Lung microvascular endothelial cell (primary cell): ENCODE measurements at places on chromosomes 1 and 21. TPM values are rescaled to one million over a fixed set of nuclear protein-coding genes. Genes with fewer than 3 reads are reported as not detected.

- DNase-seq, result no peak
These were observed 5.2 kb downstream of the NCF2 start for GRCh38 chr1:183585038-183585437.

- DNase-seq, result no peak
These were observed 99.0 kb upstream of the KIF26B start for GRCh38 chr1:245055752-245056151.

GRCh38 chr1:79594121-79594698 is 587.7 kb upstream of the ADGRL4 start:
- no peak for DNase-seq

GRCh38 chr1:202572867-202573266 is 137.4 kb downstream of the SYT2 start:
- no peak for DNase-seq

- DNase-seq, result no peak
These were observed 28.7 kb downstream of the RIMS3 start for GRCh38 chr1:40636777-40637176.

Gene KCNN3
- 0.87 and 0.99 TPM in 2 replicates for total RNA-seq

DNA sequence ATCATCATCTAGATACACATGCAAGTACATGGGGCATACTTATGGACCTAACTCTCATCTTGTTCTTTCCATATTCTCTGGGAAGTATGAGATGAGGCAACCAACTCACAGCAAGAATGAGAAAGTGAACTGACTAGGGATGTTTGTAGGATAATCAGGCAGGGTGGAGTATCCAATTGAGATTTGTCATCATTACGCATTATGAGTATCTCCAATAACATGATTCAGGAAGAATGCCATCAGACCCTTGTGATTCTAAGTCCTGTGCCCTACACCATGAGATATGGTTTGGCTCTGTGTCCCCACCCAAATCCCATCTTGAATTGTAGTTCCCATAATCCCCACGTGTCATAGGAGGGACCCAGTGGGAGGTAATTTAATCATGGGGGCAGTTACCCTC is 154.0 kb downstream of the SLC30A10 start:
- DNase-seq, result no peak

DNA sequence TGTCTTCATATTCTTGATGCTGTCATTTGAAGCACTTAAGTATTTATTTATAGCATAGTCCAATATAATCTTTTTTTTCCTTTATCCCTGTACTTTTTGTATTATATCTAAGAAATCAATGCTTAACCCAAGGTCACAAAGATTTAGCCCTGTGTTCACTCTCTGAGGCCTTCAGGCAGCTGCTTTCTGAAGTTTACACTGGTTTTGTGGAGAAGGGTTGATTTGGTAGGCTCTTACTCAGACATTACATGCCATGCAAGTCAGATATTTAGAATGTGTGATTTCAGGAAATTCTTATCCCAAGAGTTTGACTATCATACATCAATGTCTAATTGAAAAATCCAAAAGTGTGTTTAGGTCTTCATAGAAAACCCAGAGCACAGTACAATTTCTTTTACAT is 56.3 kb downstream of the PALMD start:
- DNase-seq, result peak; percentile 25

Gene PLPP3
- 21.1 and 58.1 TPM in 2 replicates for total RNA-seq

GRCh38 chr1:99728494-99729235 is 37.8 kb downstream of the FRRS1 start:
- peak; percentile 45 for DNase-seq

Gene ROR1
- total RNA-seq, result under 0.01 and 0.44 TPM in 2 replicates

DNA sequence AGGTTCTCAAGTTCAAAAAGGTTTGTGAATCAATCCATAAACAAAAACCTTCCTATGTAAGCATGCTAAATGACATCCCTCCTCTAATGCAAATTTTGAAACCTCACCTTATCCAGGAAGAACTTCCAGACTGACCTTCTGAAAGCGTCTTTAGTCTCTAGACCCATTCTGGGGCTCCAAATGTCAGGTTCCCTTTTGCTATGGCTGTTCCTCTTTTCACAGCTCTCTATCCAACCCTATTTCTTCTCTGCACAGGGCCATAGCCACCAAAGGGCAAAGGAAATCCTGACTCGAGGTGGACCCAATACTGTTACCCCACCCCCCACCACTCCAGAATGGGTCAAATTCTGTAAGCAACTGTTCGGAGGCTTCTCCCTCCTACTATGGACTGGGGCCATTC is 3.4 kb downstream of the ATP1A4 start:
- DNase-seq, result no peak

Gene PAPPA2
- total RNA-seq, result under 0.01 and 0.22 TPM in 2 replicates

DNA sequence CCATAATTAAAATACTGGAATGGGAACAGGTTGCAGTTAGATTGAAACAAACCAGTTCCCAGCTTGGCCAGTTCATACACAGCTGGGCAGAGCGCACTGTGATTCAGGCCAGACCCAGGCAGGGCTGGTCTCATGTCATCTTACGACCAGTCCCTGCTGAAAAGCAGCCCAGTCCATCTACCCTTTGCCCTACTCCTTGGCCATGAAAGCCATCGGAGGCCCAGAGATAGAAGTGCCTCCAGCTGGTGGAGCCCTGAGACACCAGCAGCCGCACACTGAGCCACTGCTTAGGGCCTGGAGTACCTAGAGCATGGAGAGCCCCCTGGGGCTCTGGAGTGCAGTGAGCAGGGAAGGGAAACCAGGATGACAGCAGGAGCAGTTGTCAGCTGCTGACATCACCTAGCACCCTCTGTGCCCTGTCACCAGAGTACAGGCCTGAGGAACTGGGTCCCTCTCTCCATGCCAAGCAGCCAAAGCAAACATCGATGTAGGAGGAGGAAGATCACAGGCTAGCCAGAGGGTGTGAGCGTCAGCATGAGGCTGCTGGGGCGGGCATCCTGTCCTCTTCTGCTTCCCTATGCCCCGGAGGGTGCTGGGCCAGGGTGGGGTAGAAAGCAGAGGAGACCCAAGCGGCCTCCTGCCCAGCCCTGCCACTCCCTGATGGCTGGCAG is 34.2 kb upstream of the TMEM125 start:
- no peak for DNase-seq

GRCh38 chr1:180627411-180627810 is 4.4 kb upstream of the XPR1 start:
- DNase-seq, result no peak

Gene S100A12
- total RNA-seq, result not detected in 2 replicates

- no peak for DNase-seq
These were observed 125.5 kb downstream of the PGBD5 start for GRCh38 chr1:230300322-230301301.

GRCh38 chr1:59171788-59172187 is 125.1 kb upstream of the FGGY start:
- no peak for DNase-seq

DNA sequence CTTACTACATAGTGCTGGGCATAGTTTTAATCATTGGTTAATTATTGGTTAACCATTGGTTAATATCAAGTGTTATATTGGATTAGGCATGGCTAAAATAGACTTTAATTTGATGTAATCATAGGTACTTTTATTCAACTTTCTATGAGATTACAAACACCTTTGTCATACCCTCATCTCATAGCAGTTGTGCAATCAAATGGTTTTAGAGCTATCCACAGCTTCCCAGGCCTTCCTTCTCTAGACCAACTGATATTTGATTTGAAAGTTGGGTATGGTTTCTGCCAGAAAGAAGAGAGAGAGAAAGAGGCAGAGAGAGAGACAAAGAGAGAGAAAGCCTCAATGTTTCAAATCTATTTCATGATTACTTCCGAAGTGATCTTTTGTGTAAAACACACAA is 9.6 kb upstream of the RGS1 start:
- no peak for DNase-seq

Gene RBM11
- total RNA-seq, result under 0.01 TPM in 1 of 2 replicates, not detected in the other

DNA sequence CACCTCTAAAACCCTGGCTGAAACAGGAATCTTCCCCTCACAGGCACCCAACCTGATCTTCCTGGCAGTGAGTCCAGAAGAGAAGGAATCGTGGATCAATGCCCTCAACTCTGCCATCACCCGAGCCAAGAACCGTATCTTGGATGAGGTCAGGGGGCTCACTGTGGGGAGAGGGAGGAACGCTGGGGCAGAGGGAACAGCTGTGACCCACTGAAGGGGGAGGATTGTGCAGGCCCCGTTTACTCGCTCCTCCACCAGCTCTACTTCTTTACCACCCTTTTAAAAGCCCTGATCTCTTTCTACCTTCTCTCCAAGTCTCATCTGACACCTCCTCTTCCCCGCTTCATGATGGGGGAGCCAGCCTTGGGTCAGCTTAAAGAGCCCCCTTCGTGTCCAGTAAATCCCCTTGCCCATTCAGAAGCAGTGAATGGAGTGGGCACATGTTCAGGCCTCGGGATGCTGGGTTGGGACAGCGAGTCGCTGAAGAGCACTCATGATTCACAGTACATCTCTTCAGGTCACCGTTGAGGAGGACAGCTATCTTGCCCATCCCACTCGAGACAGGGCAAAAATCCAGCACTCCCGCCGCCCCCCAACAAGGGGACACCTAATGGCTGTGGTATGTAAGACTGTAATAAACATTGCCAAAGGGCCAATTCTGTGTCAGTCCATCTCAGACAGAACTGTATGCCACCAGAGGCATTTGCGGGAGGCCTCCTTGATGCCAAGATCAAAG is 7.3 kb downstream of the PLEKHO1 start:
- DNase-seq, result no peak

- DNase-seq, result no peak
These were observed 32.7 kb downstream of the PPP2R5A start for GRCh38 chr1:212317916-212318315.

DNA sequence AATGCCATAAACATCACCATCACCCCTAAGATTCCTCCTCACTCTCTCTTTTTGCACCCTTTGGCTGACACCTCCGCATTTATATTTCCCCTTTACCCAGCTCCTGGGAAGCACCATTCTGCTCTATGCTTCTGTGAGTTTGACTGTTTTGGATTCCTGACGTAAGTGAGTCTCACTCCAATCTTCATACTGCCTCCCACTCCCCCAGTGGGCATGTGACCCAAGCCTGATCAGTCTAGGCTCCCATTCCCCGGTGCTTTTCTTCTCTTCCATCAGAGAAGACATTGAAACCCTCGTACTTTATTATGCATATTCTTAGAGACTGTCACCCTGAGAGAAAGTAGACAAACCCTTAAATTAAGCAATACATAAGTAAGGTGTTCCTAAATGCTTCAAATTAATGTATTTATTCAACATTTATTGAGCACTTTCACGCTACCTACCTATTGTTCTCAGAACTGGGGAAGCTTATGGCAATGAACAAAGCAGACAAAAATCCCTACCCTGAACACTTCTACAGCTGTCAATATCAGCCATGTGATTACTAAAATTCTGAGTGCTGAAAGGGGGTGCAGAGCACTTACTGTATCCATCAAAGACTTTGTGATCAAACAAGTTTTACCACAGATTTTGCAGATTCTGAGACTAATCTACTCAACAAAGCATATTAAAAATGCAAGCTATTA is 43.4 kb upstream of the DIPK1A start:
- DNase-seq, result no peak

GRCh38 chr1:218030846-218031245 is 254.2 kb upstream of the RRP15 start:
- no peak for DNase-seq

Gene KCNA3
- total RNA-seq, result not detected in 2 replicates

Gene LCE6A
- total RNA-seq, result not detected in 2 replicates

GRCh38 chr1:3902571-3903091 is 2.6 kb upstream of the C1orf174 start:
- DNase-seq, result no peak

DNA sequence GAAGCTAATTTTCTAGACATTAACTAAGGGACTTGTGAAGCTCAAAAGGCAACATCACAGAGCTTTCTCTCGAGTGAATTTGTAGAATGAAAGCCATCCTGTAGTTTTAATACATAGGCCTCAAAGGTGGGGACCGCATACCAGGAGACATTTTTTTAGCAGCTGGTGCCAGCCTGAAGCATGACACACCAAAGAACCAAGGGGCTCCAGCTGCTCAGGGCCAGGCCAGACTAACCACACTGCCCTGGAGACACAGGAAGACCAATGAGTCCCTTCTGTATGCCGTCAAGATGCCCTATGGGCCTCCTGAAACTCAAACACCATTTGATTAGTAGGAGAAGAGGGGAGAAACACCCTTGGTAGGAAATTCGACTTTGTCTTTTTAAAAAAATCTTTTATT is 113.9 kb upstream of the CACNA1E start:
- no peak for DNase-seq

Gene TARS2
- total RNA-seq, result 8.7 TPM in 2 replicates

DNA sequence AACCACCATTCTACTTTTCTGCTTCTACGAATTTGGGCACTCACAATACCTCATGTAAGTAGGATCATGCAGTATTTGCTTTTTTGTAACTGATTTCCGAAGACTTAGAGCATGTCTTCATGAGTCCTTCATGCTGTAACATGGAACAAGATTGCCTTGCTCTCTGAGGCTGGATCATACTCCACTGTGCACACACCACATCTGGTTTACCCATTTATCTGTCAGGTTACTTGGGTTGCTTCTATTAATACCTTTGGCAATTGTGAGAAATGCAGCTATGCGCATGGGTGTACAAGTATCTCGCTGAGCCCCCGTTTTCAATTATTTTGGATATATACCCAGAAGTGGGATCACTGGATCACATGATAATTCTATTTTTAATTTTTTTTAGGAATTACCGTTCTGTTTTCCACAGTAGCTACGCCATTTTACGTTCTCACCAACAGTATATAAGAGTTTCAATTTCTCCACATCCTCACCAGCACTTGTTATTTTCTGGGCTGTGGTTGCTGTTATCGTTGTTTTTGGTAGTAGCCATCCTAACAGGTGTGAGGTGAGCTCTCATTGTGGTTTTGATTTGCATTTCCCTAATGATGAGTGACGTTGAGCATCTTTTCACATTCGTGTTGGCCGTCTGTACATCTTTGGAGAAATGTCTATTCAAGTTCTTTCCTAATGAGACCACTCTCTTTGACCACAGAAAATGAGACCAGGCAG is 10.7 kb upstream of the SLC2A5 start:
- DNase-seq, result no peak

- DNase-seq, result no peak
These were observed 56.1 kb downstream of the KCNN3 start for GRCh38 chr1:154813846-154814505.

- DNase-seq, result no peak
These were observed 103.6 kb upstream of the RAB4A start for GRCh38 chr1:229167318-229167717.

DNA sequence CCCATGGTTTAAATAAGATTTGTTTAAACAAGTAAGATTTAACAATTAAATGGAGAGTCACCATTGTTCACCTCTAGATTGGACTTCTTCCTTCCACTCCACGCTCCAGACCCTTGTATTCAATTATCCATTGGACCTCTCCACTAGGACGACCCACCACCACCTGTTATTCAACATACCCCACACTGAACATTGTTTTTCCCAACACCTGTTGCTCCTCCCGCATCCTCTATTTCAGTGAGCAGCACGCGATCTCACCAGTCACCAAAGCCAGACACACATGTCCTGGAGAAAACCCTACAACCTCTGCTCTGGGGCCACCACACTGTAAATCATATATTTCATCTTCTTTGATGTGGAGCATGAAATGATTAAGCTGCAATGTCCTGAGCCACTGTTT is 28.6 kb downstream of the ATP8B2 start:
- DNase-seq, result no peak

Gene OR2T29
- total RNA-seq, result not detected in 2 replicates
